ENCODE measurements at places on chromosomes 13 and 19. TPM values are rescaled to one million over a fixed set of nuclear protein-coding genes. Genes with fewer than 3 reads are reported as not detected.

CHERP gene
- total RNA-seq = 6.1 TPM

FAM124A gene
- total RNA-seq = 4.8 TPM

ZNF709 gene
- 4.8 TPM for total RNA-seq

CXCL17 gene
- not detected for total RNA-seq

CATSPERD gene
- total RNA-seq = not detected

All from fibroblast of lung (primary cell).